ENCODE measurements at places on chromosomes 7 and 10.
A peak's percentile ranks its signal among the peaks of the same experiment; 100 is the strongest.

- no peak for DNase-seq
Observed at GRCh38 chr7:1708596-1709251, 38.6 kb downstream of the ELFN1 start.

- DNase-seq, result no peak
Observed at GRCh38 chr7:39948375-39948955, 1.6 kb upstream of the CDK13 start.

DNA sequence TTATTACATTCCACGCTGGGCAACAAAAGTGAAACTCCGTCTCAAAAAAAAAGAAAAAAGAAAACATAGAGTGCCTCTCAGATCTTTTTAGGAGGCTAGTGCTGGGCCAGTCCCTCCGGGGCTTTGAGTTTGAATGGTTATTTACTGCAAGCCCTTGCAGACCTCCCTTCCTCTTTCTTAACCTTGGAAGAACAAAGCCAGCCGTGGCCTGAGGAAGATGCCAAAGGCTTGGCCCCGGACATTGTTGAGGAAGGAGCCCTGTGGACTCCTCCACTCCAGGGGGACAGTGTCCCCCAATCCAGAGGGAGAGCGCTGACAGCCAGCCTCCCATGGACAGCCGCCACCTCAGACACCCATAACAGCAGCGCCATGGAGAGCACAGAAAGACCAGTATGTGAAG lies 5.0 kb downstream of the TSPAN33 start:
- DNase-seq, result no peak

DNA sequence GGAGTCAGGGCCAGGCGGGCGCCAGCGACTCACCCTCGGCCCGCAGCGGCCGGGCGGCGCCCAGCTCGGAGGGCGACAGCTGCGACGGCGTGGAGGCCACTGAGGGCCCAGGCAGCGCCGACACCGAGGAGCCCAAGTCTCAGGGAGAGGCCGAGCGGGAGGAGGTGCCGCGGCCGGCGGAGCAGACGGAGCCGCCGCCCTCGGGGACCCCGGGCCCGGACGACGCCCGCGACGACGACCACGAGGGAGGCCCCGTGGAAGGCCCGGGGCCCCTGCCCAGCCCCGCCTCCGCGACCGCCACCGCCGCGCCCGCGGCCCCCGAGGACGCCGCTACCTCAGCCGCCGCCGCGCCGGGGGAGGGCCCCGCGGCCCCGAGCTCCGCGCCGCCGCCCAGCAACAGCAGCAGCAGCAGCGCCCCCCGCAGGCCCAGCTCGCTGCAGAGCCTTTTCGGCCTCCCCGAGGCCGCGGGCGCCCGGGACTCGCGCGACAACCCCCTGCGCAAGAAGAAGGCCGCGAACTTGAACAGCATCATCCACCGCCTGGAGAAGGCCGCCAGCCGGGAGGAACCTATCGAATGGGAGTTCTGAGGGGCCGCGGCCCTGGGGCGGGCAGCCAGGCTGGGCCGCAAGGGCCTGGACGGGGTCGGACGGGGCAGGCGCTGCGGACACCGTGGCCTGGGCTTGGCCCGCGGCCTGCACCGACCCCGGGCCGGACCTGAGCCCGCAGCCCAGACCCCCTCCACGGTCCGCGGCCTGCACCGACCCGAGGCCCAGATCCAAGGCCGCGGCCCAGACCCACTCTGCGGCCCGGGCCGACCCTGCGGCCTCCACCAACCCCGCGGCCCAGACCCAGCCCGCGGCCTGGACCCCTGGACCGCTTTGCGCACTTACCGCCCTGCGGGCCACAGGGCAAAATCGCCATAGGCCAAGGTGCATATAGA lies 37.9 kb upstream of the SH2B2 start:
- no peak for DNase-seq

GRCh38 chr7:131909151-131909768 lies 352.8 kb upstream of the PODXL start:
- DNase-seq, result no peak

DNA sequence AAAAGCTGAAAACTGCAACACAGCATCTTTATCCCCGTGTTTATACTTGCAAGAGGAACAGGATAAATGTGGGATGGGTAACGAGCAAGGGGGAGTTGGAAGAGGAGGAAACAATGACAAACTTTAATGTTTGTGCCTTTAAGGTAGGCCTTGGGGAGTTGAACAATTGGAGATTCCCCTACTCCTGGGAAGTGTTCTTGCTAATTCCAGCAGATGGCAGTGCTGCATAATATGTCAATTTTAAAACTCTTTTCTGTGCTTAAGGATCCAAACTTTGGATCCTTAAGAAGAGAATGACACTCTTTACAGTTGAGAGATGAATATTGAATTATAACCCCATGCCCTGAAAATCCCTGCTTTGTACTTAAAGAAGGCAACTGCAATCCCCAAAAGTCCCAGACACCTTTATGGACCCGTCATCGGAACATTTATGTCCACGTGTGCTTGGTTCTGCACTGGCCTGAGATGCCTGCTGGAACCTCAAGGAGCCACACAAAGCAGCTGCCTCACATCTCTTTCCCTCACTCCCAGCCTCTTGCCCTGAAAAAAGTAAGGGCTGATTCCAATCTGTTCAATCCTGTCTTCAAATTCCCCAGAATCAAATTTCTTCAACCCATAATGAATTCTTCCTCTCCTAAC lies 12.0 kb downstream of the IFIT5 start:
- no peak for DNase-seq

DNA sequence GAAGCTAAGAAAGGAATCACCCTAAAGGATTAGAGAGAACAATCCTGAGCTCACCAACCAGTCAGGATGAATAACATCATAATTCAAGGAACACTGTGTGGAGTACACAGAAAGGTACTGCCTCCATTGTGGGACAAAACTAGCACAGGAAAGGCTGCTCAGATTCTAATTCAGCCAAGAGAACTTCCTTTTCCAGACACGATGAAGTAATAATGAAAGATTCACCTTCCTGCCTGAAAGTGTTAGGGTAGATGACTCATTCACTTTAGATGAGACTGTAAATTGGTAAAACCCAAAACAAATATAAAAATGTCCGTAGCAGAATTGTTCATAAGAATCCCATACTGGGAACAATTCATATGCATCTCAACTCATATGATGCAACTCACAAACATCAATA lies 167.2 kb downstream of the CDC14C start:
- no peak for DNase-seq

GRCh38 chr7:133003052-133003910 lies 78.6 kb downstream of the CHCHD3 start:
- no peak for DNase-seq

DNA sequence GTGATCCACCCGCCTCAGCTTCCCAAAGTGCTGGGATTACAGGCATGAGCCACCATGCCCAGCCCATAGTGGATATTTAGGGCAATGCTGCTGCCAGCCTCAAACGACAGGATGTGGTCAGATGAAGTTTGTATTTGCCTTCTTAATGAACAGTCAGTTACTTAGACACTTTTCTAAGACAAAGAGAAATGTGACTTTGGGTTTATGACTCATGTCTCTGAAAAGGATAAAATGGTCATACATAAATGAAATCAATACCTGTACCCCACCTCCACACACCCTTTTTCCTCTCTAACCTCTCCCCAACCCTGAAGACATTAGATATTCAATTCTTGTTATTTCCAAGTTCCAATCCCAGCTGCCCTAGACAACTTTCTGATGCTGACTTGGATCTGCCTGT lies 109.3 kb upstream of the INSIG1 start:
- no peak for DNase-seq

DNA sequence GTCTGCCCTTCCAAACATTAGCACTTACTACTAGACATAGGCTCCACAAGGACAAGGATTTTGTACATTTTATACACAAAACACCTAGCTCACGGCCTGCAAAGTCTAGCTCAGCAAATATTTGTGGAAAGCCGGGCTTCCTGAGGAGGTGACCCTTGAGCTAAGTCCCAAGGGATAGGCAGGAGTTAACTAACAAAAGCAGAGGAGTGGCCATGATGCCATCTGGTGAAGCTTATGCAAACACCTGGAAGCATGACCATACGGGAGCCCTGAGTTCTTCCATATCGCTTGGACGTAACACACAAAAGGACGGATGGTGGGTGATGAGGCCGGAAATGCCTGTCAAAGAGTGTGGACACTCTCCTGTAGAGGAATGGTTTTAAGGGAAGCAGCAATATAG lies 25.9 kb upstream of the YAE1 start:
- peak; percentile 75 for DNase-seq

DNA sequence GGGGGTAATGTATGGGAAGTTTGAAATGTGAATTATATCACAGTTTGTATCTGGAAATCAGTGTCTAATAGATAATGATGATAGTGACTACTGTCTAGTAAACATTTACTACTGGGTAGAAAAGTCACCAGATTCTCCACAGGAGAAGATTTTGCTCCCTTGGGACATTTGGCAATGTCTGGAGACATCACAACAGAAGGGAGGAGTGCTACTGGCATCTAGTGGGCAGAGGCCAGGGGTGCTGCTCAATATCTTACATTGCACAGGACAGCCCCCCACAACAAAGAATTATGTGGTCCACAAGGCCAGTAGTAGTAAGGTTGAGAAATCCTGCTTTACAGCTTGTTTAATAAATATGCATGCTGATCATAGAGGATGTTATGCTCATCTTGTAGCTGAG lies 92.3 kb upstream of the PRPS1L1 start:
- DNase-seq, result no peak

DNA sequence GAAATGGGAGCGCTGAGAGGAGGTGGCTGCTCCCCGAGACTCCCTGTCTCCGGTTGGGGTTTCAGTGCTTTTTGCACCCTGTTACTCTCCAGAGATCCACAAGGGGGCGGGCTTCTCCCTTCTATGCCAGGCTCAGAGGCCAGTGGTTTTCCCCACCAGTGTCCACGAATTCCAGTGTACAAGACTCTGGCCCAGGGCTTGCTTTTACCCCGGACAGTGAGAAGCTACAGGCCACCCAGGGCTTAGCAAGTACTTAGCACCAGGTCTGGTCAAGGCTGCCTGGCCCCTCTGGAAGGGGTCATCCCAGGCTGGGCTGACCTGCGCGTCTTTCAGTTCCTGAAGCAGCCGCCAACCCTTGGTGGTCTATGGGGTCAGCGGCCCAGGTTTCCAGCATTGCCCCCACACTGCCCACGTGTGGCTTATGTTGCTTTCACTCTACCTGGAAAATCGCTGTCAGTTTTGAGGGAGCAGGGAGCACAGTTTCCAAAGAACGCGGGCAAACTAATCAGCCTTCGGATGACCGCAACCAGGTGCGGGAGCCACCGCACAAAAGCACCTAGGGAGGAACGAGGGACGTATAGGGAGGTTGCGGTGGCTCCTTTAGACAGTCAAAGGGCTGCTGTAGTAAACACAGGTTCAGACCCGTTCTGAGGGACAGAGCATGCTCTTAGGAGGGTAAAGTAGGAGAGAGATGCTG lies 6.8 kb downstream of the CYP26A1 start:
- DNase-seq, result no peak

- no peak for DNase-seq
Observed at GRCh38 chr7:116230191-116231005, 20.1 kb downstream of the TES start.

DNA sequence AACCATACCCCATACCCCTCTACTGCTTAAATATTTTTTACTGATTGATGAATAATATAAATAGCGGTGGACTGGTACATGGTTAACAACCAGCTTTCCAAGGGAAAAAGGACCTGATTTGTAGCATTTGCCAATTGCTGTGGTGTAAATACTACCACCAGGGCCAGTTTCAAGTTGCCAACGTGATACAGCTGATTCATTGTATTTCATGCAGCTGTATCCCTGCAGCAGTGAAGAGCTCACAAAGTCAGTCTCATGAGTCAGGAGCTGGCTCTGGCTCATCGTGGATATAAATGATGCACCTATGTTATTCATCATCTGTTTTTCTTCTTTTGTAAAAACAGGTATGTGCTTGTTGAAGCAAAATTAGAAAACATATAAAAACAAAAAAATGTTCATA lies 15.2 kb downstream of the CALML5 start:
- no peak for DNase-seq

DNA sequence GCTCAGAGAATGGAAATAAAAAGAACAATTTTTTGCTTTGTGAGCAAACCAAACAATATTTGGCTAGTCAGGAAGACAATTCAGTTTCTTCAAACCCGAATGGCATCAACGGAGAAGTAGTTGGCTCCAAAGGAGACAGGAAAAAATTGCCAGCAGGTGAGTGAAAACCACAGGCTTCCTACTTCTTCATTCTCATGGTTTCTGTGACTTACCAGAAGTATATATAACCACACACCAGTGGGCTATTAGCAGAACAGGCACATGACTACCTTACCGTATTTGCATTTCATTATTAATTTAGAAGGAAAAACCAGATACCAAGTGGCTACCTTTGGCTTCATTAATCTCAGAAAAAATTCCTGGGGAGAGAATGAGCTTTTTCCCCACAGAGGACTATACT lies 8.8 kb downstream of the TDRD1 start:
- no peak for DNase-seq

GRCh38 chr10:76778914-76779795 lies 858.5 kb downstream of the KCNMA1 start:
- no peak for DNase-seq

DNA sequence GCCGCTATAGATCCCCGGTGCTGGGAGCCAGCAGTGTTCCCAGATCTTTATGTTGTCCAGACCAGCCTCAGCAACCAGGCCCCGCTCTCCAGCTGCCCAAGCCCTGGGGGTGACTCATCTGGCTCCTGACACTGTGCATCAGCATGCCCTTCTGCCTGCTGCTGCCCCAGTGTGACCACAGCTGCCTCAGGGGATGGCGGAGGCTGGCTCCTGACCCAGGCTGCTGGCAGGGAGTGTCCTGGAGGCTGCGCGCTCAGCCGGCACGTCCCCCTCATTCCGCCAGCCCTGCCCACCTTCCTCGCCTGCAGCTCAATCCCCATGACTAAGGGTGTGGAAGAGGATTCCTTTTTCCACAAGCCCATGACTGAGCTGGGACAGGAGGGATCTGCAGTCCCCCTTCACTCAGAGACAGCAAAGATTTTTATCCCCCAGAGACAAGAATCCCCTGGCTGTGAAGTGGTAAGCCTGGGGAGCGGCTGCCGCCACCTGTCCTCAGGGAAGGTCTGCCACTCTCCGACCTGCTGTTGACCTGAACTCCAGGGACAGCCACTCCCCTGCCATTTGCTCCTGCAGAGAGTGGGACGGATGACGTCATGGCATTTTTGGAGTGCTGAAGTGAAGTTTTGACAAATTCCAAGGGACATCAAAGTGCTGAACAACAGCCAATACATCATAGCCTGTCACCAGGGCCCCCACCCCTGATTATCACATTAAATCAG lies 182.8 kb upstream of the BMPER start:
- peak; percentile 42 for DNase-seq

DNA sequence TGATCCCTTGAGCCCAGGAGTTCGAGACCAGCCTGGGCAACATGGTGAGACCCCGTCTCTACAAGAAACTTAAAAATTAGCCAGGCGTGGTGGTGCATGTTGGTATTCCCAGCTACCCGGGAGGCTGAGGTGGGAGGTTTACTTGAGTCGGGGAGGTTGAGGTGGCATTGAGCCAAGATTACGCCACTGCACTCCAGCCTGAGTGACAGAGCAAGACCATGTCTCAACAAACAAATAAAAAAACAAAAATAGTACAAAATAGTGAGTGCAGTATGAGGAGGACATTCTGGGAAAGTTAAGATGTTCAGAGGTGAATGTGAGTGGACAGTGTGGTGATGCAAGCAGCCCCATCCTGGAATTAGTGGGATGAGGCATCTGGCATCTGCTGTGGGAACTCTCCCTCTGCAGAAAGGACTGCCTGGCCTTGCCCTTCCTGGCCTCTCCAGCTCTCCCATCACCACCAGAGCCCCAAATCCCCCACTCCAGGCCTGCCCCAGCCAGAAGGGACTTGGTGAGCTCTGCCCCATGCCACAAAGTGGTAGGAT lies 96.6 kb upstream of the PARD3 start:
- no peak for DNase-seq
